Kidney tubule cell (primary cell): ENCODE measurements at places on chromosomes 7 and 10.

DNA sequence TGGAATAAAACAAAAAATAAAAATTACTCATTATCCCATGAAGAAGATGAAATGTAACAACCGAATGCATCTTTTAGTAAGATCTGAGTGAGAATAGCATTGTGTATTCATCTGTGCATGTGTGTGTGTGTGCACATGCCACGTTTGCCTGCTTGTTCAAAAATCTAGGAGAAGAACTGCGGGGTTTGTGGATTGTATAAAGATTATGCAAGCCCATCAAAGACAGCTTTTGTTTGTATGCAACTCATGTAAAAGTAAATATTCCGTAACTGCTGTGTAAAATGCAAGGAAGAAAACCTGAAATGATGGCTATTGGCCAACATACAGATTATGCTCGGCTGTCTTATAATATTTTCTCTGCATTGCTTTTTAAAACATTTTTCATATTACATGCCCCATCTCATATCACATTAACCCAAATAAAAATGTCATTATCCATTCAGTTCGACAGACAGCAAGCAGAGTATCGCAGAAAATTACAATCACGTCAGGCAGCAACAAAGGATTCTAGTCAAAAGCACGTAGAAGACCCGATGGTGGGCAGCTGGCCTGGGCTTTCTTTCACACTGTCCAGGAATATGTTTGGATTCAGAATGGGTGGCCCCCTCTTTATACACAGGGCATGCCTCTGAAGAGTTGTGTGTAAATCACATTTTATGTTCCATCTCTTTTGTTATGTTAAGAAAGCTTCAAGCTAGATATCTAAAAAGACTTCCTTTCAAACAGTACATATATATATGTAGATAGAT, 114.0 kb downstream of the PARP12 start:
- DNase-seq = no peak

DNA sequence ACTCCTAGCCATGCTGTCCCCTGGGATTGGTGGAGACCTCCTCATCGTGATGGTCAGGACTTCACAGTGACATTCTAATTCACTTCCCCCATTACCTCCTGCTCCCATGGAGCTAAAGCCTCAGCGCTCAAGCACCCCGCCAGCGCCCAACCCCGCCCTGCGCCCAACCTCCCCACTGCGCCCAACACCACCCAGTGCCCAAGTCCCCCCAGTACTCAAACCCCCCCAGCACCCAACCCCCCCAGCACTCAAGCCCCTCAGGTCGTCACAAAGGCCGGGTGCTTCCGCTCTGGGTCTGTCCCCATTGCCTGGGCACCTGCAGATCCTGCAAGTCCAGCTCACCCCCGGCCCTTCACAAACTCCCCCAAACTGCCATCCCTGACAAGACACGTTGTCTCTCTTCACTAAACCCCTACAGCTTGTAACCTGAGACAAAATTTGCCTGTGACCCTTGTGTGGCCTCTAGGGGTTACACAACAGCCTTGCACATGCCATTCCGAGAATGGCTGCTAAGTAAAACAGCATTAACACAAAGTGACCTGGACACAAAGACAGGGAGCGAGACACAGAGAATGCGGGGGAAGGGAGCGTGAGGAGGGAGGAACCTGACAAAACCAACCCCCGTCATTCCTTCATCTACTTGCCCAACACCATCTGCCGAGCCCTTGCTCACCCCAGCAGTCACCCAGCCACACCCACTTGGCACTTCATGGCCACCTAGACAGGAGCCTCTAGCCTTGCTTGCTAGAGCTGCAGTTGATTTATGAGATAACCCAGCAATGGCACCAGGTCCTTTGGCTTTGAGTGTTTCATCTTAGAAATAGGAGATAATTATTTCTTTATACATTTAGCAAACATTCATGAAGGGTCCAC, 107.8 kb downstream of the ADARB2 start:
- DNase-seq = no peak

- DNase-seq = peak; percentile 79
Measured at GRCh38 chr10:58851606-58852005, 324.8 kb upstream of the PHYHIPL start.

DNA sequence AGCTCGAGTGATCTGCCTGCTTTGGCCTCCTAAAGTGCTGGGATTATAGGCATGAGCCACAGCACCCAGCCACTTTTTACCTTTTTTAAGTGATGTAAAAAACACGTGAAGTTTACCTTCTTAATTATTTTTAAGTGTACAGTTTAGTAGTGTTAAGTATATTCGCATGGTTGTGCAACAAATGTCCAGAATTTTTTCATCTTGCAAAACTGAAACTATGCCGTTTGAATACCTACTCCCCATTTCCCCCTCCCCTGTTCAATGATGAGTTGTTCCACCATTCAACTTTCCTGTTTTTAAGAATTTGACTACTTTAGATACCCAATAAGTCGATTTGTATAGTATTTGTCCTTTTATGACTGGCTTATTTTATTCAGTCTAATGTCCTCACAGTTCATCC, 10.9 kb downstream of the NRBF2 start:
- DNase-seq = no peak

DNA sequence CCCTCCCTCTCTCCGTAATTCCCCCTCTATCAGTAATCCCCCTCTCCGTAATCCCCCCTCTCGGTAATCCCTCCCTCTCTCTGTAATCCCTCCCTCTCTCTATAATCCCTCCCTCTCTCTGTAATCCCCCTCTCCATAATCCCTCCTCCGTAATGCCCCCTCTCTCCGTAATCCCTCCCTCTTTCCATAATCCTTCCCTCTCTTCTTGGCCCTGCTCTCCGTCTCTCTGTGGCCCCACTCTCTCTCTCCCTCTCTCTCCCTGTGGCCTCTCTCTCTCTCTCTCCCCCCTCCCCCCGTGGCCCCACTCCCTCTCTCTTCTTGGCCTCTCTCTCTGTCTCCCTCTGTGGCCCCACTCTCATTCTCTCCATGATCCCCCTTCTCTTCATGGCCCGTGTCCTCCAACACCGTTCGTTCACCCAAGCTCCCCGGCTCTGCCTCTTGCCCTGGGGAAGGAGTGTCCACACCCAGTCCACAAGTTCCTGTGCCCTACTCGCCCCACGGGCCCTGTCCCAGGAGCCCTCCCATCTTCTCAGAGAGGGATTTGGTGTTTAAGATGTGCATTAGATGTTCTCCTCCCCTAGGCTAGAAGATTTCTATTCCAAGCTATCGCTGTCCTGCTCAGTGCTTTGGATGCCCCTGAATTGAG, 19.8 kb downstream of the SHH start:
- DNase-seq = no peak

DNA sequence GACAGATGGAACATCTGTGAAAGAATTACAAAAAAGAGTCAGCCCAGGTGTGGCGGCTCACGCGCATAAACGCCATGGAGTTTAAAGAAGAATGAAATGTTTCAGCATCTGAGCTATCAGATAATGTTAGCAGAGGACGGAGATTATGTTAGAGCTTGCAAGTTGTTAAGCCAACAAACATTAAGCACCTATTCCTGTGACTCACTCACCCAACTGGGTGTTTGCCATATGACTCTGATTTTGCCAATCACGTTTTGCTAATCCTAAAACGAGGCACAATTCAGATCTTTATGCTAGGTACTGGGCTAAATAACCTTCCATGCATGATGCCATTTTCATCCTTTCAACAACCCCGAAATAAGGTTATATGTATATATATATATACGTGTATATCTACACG, 29.0 kb upstream of the CCNY start:
- DNase-seq = peak; percentile 50

- DNase-seq = no peak
Measured at GRCh38 chr7:97011536-97012364, 6.4 kb downstream of the DLX6 start.

DNA sequence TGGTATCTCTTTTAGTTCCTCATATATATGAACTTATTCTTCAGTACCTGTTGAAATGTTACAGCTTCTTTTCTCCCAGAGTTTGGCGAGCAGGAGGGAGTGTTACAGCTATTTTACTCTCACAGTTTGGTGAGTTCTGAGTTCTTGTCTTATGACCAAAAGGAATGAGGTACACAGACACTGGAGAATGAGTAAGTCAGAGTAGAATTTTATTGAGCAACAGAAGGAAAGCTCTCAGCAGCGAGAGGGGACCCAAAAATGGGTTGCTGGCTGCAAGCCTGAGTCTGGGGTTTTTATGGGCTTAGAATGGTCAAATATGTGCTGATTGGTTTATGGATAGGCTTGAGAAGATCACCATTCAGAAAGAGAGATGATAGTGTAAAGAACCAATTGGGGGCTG, 175.2 kb downstream of the CDK14 start:
- DNase-seq = no peak

DNA sequence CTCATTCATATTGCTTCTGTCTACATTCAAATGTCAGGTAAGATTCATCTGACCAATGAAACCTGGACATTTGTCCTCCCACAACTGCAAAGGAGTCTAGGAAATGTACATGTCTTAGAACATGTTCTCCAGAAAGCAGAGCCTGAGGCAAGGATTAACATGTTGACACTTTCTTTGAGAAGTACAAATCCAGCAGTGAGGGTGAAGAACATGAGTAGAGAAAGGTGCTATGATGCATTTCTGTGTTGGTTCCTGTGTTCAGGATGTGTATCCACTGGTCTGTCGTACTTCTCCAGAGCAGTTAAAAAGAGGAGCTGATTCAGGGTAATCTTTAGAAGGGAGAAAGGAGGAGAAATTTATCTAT, 146.0 kb upstream of the AGR3 start:
- DNase-seq = no peak

GRCh38 chr7:106075937-106076336, 36.2 kb downstream of the SYPL1 start:
- peak; percentile 25 for DNase-seq

DNA sequence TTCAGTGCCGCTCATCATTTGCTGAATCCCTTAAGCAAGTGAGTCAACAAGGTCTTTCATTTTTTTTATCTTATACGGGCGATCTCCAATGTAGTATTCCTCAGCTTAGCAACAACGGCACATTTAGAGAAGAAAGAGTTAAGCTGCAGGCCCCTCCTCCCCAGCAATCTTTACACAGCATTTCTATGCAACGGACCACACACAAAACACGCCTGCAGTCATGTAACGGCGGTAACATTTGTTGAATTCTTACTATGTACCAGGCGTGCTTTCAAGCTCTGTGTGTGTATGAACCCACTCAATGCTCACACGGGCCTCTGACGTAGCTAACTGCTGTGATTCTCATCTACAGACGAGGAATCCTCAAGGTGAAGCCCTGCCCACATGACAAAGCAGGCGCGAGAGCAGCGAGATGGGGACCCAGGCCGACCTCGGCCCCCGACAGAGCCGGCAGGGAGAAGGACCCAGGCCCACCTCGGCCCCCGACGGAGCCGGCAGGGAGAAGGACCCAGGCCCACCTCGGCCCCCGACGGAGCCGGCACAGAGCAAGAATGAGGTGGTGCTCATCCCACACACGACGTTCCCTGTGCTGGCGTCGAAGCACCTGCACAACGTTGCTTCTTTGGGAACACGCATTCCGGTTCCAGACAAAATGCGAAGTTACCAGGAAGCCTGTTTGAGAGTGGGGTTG, 240.7 kb downstream of the ZMYND11 start:
- DNase-seq = no peak

GRCh38 chr7:115635376-115635775, 395.2 kb downstream of the TFEC start:
- DNase-seq = no peak

DNA sequence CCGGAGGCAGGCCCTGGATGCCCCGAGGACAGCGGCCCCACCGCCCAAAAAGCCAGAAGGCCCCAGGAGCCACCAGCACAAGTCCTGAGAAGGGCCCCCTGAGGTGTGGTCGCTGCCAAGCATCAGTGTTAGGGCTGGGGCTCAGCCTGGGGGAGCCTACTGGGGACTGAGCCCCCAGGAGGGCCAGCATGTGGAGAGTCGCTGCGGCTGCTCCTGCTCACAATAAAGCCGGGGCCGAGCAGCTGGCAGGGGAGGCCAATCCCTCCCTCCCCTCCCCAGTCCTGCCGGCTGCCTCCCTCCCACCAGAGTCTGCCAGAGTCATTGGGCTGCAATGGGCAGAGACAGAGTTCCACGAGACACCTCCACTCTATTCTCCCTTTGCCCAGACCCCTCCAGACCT, 3.1 kb upstream of the ASIC3 start:
- no peak for DNase-seq

DNA sequence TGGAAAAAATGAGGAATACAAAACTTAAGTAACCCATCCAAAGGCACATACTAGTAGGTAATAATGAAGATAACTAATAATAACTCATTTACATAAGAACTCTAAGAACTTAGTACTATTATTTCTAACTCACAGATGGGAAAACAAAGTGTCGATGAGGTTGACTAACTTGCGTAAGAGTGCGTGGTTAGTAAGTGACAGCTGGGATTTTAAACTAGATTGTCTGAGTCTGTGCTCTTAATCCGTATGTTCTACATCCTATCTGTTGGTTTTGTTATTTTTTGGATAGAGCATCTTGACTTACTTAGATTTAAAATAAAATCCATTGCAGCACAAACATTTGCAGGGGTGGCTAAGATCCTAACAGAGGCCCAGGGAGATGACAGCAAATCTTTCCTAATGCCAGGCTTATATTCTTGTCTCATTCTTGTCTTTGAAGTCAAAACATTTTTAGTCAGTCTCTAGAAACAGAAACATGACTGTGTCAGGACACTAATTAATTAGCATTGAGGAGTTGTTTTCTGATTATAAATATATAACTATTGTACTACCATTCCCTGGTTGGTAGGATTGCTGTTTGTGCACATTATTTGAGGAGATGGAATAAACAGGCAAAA, 11.7 kb downstream of the RPA3 start:
- no peak for DNase-seq

DNA sequence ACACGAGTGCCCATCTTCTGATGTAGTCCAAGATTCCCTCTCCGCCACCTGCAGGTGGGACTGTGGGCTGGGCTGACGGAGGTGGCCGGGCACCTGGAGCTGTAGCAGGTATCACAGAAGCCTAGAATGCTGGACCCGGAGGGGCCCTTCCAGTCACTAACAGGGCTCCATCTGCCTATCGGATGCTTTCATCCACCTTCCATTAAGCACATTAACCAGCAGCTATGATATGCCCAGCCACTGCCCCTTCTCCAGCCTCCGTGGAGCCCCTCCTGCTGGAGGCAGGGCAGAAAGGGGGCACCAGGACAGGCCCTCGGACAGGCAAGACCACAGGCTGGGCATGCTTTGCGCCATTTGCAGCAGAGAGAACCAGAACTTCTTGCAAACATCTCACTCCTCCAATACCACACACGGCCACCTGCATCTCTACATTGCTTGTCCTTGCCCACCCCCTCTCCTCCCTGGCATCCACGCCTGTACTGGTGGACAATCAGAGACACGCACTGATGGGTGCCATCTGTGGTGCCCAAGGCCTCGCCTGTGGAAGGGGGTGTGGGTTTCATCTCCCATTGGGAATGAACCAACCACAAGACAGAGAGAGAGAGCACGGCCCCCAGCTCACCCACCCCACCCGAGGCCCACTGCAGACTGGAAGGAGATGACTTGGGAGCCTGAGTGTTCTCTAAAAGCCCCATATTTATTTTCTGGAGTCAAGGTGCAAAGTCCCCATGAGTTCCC, 16.8 kb downstream of the PRKAG2 start:
- no peak for DNase-seq

DNA sequence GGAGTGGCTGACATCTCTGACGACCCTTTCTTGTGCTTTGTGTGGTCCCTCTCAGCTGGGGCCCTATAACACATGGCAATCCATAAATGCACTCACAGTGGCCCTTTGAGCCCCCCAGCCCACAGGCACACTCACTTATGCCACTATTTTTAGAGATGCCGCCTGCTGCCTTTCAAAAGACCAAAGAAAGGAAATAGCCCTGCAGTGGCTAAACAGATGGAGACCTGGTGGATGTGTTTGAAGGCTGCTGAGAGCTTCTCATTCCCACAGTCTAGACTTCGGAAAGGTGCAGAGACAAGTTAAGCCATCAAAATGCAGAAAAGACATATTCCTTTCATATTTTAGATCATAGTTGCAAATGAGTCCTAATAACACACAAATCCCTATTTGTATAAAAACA, 42.0 kb upstream of the PDZD8 start:
- DNase-seq = no peak
